ENCODE measurements at places on chromosomes 2 and 18.

DNA sequence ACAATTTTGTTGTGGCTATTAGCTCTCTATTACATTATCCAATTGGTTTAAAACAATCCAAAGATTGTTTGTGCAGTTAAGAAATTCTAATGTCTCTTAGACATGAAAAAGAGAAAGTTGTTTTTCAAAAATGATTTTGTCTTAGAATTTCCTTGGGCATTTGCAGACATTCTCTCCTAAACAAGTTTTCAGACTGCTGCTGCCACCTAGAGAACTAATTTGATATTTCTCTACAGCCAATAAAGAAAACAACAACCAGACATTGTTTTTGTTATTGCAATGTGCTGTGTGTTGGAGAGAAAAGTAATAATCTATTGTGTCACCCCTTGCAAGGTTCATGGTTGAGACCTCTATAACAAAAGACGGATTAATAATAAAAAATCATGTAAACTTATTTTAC, 119.0 kb upstream of the SYT4 start:
- peak; percentile 2 for DNase-seq

GRCh38 chr2:69816923-69817542, 12.4 kb upstream of the GMCL1 start:
- DNase-seq, result peak; percentile 66

DNA sequence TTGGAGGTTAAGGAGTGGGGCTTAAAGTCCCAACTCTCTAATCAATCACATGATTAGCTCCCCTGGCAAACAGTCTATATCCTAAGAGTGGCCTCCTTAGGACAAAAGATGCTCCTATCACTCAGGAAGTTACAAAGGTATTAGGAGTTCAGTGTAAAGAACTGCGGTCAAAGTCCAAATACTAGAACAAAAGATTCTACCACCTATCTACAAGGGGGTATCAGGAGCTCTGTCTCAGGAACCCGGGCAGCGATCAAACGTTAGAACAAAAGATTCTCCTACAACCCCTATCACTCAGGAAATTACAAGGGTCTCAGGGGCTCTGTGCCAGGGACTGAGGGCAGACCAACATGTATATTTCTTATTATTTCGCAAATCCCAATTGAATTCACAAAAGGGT, 58.0 kb downstream of the DTNB start:
- no peak for DNase-seq

DNA sequence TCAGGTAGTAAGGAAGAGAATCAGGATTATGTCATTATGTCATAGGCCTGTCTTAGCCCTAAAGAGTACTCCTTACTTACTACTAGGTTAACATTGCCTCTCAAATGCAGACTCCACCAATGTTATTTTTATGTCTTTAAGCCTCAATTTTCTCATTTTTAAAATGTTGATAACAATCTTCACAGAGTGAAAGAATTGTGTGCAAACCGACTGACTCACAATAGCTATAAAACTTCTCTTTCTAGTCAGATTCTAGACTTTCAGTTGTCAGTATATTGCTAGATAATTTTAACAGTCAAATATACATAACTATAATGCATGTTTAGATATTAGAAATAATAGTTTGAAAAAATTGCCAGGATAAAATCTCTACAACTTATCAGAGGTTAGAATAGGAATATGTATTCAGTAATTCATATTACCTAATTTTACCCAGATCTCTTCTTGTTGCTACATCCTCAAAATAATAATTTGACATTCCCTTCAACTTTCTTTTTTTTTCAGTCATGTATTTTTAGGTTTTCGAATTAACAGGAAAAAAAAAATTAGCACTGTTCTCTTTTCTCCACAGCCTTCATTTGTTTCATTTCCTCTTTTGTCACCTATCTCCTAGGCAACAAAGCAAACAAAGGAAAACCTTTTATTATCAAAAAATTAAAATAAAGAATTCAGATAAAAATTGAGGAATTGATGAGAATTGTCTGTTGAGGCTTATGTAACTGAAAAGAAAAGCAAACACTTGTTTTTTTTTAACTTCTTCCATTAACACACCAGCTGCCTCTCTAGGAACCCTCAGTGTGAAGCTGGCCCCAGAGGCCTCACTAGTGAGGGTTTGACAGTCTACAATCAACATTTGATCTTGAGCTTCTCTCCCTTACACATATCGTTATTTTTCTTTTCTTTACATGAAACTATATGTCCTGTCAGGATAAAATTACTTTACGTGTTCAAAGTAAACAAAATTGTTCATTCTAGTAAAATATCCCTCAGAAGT, 279.0 kb downstream of the CALCRL start:
- no peak for DNase-seq

DNA sequence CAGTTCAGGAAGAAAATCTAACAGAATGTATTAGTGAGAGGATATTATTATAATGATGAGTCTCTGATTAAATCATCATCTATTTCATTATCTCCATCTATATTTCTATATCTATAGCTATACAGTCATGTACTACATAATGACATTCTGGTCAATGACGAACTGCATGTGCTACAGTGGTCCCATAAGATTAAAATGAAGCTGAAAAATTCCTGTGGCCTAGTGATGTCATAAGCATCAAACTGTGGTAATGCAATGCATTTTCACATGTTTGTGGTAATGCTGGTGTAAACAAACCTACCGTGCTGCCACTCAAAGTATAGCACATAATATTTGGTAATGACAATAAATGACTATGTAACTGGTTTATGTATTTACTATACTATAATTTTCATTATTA, 1127.9 kb upstream of the CHAC2 start:
- DNase-seq, result no peak

DNA sequence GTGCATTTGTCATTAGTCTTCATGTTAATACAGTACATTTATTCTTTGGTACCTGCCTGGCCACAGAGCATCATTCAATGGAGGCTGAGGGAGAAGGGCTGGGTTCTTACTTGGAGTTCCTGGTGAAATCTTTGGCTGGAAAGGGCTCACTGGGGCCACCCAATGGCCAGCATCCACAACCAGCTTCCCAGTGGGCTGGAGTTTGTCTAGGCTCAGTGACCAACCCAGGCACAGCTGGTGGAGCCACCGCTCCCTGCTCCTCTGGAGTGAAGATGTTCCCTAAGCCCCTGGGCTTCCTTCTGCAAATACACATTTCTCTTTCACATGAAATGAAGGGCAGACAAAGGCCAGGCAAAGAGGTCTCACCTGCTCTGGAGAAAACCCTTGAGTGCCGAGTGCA, 34.4 kb downstream of the EHD3 start:
- DNase-seq, result no peak

- DNase-seq, result no peak
Observed at GRCh38 chr18:48919547-48919946, 31.2 kb downstream of the SMAD7 start.

GRCh38 chr2:112648081-112648480, 2.3 kb downstream of the SLC20A1 start:
- DNase-seq, result no peak

- DNase-seq, result no peak
Observed at GRCh38 chr2:15120631-15121030, 440.5 kb downstream of the NBAS start.

- no peak for DNase-seq
Observed at GRCh38 chr2:47735912-47736311, 47.0 kb upstream of the MSH6 start.

GRCh38 chr2:207231106-207231865, 65.5 kb upstream of the KLF7 start:
- no peak for DNase-seq

DNA sequence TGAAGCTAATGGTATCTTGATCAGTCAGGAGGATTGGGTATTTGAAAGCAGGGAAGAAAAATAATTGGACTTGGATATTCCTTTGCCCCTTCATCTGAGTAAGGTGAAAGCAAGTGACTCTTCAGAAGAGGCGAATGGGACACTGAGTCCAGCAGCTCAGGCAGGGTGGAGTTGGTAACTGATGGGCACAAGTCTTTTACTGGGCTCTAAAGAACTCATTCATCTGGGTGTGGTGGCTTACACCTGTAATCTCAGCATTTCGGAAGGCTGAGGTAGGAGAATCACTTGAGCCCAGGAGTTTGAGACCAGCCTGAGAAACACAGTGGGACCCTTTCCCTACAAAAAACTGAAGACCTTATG, 11.2 kb downstream of the CFLAR start:
- no peak for DNase-seq

DNA sequence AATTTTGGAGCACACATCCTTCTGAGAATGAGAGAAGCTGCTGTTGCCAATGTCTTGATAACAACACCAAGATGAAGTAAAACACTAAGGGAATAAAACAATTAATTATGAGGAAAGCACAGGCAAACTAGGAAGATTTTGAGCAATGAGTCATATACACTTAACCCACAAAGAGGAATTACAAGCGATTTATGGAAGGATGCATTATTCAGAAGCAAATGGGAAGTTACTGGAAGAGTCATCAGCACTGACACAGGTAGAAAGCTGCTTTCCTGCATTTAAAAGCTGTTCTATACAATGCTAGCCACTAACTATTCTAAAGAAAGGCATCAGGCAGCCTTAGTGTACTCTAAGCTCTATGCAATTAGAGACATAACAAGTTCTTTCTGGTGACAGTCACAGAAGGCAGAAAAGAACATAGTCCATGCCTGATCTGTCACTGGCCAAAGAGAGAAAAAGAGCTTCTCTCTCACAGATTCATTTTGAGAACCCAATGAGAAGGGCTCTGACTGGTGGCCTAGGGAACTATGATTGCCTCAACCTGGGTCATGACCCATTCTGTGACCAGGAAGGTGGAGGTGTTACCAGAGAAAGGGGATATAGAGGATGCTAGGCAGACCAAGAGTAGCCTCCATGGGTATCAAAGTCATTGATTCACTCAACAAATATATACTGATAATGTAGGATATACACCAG, 45.4 kb downstream of the M1AP start:
- no peak for DNase-seq

- DNase-seq, result no peak
Observed at GRCh38 chr2:11876436-11876835, 130.0 kb downstream of the LPIN1 start.

DNA sequence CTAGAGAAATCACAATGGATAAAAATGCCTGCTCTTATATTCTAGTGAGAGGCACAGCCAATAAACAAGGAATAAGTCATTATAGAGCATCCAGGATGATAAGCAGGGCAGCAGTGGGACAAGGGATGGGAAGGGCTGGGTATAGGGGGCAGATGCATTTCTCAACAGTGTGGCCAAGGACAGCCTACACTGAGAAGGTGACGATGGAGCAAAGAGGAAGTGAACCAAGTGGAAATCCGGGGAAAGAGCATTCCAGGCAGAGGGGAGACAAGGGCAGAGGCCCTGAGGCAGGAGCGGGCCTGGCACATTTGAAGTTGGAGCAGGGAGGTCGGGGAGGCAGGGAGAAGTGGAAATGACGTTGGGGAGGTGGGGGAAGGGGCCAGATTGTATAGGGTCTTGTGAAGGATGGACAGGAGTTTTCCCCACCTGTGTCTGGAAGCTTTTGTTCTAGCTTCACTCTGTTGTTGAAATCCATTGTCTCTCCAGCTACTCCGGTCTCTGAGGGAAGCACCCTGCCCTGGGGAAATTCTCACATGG, 17.6 kb downstream of the TMEM177 start:
- DNase-seq, result no peak

DNA sequence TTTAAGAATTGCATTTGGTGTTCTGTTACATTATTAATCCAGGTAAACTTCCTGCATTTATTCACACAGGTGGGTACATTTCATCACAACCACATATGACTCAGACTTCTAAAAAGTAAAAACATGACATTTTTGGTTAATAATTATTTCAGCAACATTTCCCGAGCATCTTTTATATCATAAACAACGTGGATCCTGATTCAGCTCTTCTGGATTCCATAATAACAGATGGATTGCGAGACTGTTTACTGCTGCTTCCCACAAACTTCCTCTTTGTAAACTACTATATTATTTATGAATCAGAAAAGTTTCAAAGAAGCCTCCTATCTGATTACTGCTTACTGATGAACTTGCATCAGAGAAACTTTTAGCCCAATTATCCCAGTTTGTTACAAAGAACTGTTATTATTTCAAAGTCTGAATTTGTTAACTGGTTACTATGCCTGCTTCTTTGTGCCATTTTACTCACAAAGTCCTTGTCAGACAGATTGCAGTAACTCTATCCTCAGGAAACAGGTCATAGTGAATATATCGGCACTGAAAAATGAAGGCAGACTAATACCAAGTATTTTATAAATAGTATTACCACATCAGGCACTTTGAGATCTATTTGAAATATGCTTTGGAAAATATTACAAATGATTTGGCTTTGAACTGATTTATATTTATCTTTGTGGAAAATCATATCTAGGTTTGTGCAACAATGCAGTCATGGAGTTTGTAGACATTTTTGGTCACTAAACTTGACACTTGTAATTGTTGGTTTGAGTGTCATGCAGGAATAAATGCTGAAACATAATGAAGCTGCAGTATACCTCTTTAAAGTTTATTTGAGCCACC, 511.6 kb downstream of the PLCL1 start:
- DNase-seq, result no peak

GRCh38 chr18:62345909-62346308, 20.8 kb downstream of the TNFRSF11A start:
- DNase-seq, result no peak

- DNase-seq, result no peak
Observed at GRCh38 chr2:53969968-53970723, 647 bp downstream of the PSME4 start.

DNA sequence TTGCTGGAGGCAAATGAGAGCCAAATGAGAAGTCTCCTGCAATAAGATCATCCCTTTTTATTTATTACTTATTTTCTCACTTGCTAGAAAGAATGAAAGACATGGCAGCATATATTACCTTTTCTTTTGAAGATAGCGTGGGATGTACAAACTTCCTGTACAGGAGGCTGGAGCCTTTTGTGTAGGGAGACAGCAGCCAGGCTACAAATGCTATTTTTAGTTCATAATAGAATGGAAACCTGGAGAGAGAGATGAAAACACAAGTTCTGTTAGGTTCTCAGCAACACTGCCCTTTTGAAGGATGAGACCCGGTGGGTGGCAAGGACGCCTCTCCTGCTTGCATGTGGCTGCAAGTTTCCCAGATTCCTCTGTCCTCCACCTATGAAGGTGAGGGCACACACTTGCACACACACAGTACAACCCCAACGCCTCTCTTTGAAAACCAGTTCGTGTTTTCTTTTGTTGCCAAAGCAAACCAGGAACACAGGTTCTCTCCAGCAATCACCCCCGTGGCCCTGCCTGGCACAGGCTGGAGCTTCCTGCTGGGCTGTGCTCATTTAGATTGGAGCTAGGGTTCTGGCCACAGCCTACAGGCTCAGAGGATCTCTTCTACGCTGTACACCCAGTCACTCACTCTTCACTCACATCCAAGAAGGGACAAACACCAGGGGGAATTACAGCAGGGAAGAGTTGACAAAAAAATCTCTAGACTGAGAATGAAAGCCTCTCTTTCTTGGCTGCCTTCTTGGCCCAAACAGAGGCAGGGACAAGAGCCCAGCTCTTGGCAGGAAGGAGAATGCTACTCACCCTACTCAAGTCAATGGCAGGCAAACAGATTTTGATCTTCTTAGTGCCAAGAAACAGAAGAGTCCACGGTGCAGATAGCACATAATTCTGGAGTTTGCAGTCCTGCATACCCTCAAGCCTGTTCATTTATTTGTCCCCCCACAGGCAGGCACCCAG, 55.6 kb downstream of the MRPL35 start:
- no peak for DNase-seq

- no peak for DNase-seq
Observed at GRCh38 chr18:58212274-58212673, 168.2 kb downstream of the NEDD4L start.

GRCh38 chr18:60331890-60332289, 40.7 kb downstream of the MC4R start:
- DNase-seq, result no peak

- DNase-seq, result no peak
Observed at GRCh38 chr2:1205853-1206252, 207.4 kb upstream of the TPO start.

GRCh38 chr18:22166069-22166950, 3.1 kb upstream of the GATA6 start:
- DNase-seq, result no peak

- DNase-seq, result no peak
Observed at GRCh38 chr2:86066915-86067314, 38.8 kb downstream of the POLR1A start.
